ENCODE measurements at places on chromosomes 1 and 21.

GRCh38 chr21:33836408-33836807 lies 79.2 kb downstream of the ATP5PO start:
- DNase-seq: no peak

- no peak for DNase-seq
Observed at GRCh38 chr1:92662048-92662447, 122.9 kb downstream of the EVI5 start.

DNA sequence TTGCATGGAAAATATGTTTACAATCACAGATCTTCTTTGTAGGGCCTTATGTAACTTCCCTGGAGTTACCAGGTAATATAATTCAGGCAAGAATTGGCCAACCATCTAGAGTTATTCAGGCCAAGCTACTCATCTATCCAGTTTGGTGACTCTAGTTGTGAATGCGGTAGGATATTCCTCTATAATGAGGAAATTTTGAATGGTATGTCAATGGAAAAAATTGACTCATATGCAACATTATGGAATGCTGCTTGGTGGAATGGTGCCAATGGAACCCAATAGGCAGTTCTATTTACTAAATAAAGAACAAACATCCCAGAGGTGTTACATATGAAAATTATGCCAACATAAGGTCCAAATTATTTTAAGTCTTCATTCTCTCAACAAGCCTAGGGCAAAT lies 5.6 kb upstream of the TNFSF18 start:
- no peak for DNase-seq

DNA sequence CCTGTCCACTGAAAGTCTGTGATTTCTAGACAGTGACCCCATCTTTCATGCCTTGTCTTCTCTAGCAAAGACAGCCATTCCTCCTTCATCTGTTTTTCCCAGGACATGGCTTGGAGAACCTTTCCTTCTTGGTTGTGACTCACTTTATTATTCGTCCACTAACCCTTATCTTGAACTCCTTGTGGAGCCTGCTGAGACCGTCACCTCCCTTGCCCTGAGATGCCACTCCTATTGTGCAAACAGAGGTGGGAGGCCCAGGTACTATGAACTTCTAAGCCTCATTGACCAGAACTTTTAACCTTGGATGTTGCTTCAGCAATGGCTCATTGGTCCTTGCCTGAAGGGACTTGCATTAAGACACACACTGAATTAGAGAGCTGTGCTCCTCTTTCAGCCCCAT lies 117.5 kb downstream of the FOXD2 start:
- no peak for DNase-seq

DNA sequence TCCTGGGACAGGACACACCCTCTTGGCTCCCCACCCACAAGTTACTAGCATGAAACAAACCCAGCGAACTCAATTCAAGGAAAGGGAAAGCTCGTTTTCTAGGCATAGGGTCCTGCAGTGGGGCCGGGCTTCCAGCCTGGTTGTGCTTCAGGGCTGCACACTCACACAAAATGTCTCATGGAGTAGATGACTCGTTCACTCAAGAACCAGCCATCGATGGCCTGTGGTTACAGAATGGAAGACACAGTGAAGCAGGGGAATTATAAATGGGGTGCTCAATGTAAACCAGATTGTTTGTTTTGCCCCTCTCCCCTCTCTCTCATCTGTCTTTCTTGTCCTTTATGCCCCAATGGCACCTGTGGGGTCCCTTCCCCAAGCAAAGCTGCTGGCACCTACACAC lies 56.0 kb upstream of the COX20 start:
- no peak for DNase-seq
